ENCODE measurements at places on chromosomes 4 and X.

- DNase-seq = no peak
Observed at GRCh38 chrX:99371976-99372595, 1038.0 kb downstream of the PCDH19 start.

DNA sequence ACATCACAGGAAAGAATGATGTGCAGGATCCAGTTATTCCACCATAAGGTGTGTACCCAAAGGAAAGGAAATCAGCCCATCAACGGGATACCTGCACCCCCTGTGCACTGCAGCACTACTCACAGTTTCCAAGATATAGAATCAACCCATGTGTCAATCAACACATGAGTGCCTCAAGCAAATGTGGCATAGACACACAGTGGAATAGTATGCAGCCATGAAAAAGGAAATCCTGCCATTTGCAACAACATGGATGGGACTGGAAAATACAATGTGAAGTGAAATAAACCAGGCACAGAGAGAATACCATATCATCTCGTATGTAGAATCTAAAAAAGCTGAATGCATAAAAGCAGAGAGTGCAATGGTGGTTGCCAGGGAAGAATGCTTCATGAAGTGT is 53.3 kb downstream of the DHRSX start:
- no peak for DNase-seq

DNA sequence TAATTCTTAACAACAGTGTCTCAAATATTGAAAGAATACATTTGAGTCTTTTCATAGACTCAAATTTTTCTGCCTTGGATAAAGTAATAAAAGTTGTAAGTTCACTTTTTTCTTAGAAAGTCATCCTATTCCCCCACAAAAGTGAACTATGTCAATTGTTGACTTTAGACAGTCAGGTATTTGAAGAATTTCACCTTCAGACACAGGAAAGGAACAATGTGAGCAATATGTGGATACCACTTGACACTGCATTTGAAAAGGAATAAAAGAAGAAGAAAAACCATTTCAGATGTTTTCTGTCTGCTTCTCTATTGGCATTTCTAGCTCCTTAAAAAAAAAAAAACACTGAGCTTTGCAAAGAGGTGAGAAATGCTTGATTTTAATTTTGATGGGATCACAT is 1389.0 kb upstream of the IGFBP7 start:
- no peak for DNase-seq

- no peak for DNase-seq
Observed at GRCh38 chrX:110218591-110218990, 99.3 kb downstream of the AMMECR1 start.

- DNase-seq = no peak
Observed at GRCh38 chrX:13511944-13512330, 57.5 kb upstream of the EGFL6 start.

- no peak for DNase-seq
Observed at GRCh38 chrX:22300130-22300529, 27.4 kb downstream of the CBLL2 start.

GRCh38 chrX:104250470-104250869 is 4.3 kb downstream of the ESX1 start:
- DNase-seq = no peak

- DNase-seq = no peak
Observed at GRCh38 chr4:126396703-126397102, 1081.9 kb downstream of the FAT4 start.

DNA sequence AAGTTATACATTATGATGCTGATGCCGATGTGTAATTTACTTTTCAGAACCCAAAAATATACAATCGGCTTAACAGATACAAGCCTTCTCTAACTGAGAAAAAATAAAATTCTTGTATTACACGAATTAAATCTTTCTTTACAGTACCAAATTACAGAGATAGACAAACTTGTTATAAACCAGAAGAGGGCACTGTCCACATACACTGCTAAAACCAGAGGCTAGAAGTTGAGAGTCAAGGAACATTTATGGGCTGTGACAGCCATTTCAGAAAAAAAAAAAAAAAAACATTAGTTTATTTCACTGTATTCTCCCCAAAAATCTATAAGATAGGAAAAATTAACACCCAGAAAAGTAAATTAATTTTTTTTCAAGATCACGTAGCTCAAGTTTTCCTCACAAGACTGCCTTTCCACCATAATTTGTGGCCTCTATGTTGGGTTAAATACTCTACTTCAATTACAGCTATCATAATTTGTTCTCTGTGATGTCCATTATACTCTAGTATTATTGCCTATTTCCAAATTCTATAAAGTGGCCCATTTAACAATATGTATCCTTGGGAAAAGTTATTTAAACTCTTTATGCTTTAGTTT is 12.0 kb downstream of the EREG start:
- no peak for DNase-seq

DNA sequence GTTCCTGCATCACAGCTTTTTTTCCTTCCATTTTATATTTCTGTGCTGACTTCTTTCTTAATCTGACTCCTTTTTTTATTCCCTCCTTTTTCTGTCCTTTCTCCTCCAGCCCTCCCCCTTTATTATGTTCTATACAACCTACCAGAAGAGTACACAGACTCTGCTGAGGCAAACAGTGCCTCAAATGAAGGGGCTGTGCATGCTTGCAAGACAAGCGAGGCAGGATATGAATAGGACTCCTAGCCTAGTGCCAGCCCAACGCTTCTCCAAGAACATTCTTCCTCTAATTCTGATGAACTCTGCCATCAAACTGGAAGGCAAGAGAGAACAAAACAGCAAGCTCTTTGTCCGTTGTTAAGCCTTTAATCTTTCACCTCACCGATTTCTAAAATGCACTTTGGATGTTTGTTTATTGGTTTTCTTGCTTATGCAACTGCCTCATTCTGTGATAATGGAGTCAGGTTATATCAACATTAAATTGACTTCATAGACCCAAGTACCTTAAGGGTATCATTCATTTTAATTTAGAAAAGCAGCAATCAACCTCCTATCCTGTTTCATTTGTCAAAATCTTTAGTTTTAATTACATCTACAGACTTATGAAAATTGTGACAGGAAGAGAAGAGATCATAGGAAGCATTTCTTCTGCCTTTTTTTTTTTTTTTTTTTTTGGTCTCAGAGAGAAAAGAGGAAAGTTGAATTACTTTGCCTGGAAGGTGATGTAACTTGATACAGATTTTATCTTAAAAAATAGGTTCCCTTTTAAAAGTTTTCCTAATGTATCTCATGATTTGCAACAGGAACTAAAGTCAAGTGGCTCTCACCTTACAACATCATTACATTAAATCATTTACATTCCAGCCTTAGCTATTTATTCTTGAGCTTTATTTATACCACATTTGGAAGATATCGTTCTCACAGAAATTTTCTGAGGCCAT is 284.7 kb upstream of the FTHL17 start:
- no peak for DNase-seq

DNA sequence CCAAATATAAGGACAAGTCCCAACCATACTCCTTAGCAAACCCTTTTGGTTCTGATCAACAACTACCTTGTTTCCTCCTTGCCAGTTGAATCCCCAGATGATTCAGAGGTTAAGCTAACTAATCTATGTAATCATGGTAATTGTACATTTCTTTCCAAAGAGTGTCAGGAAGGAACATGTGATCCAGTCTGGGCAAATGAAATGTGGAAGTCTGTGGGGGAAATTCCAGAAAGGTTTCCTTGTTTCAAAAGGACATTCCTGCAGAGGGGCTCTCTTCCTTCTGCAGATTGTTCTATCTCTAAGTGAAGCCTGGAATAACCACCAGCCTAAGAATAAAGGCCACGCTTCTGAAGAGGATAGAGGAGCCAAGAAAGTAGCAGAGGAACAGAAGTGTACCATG is 7.0 kb downstream of the PRSS12 start:
- DNase-seq = no peak

DNA sequence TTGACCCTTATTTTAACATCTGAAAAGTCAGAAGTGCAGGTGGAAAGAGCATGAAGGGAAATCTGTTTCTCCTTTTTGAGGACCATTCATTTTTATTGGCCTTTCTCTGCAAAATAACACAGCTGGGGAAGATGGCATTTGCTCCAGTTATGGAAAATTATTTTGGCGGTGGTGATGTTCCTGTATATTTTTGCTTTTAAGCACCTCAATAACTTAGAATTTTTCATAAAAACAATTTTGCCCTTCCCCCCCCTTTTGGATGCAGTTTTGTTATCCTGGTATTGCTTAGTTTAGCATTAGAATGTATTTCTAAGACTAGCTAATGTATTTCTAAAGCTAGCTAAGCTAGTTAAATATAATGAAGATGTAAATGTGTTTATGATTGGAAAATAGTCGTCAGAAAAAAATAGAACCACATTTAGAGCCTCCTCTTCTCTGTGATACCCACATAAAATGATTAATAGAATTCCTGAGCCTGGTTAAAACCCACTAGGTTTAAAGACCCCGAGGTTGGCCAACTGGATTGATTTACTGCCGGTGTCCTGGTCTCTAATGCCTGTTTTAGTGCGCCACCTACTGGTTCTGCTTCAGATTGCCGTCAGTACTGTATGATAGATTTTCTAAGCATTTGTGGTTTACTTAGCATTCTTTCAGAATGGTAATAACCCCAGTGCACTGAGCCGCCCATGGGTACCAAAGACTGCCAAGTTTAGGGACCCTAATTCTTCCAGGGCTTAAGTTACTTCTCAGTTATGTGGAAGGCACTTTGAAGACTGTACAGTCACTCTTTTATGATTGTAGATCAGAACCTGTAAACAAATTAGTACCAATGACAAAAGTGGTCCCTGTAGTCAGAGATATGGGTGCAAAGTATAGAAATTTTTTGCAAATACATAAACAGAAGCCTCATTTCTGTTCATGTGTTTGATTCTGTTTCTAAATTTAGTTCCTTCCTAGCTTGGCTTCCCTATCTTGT is 11.4 kb downstream of the KLF3 start:
- DNase-seq = peak; percentile 72

- no peak for DNase-seq
Observed at GRCh38 chr4:183658362-183659028, 490 bp downstream of the RWDD4 start.

GRCh38 chr4:1347410-1347864 is 429 bp downstream of the UVSSA start:
- DNase-seq = no peak

- no peak for DNase-seq
Observed at GRCh38 chr4:141247430-141247780, 26.7 kb downstream of the ZNF330 start.

DNA sequence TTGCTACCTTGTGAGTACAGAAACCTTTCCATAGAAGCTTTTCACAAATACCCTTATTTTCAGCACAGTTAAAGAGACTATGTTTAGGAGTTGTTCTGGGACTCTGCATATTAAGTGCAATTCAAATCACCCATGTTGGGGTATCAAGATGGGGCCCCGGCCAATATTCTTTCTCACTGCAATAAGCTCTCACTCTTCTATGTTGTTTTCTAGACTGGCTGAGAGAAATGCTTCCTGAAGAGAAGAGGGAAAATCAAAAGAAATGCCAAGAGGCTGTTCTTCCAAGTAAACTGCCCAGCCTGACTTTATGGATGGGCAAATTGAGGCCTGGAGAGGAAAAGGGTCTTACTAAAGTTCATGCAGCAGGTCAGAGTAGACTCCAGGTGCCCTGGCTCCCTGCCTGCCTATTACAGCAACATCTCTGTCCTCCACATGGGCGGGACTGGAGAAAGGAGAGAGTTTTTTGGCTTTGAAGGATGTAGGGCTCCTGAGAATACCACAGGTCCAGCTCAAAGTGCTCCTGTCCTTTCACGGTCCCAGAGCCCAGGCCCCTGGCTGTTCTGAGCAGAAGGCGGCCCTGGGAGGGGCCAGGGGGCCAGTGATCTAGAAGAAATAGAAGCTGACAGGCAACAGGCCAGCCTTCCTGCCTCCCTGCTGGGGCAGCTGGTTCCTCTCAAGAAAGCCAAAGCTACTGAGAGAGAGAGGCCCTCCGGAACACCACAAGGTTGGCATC is 745 bp upstream of the IQSEC2 start:
- DNase-seq = no peak

GRCh38 chr4:45663003-45663402 is 460.9 kb downstream of the GABRG1 start:
- no peak for DNase-seq

DNA sequence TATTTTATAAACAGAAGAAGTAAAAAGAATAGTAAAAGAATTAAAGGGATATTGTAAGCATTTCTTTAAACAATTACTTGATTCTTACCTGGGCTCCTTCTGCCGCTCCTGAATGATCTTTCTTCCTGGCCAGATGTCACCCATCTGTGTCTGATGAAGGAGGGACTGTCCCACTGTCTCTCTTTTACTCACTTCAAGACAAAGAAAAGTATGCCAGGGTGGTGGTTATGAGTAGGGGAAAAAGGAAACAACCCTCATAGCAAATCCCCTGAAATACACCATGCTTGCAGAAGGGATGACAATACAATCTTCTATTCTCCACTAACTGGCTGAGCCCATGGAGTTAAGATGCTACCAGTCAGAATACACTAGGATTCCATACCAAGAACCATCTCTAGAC is 31.1 kb downstream of the SYTL4 start:
- DNase-seq = no peak

DNA sequence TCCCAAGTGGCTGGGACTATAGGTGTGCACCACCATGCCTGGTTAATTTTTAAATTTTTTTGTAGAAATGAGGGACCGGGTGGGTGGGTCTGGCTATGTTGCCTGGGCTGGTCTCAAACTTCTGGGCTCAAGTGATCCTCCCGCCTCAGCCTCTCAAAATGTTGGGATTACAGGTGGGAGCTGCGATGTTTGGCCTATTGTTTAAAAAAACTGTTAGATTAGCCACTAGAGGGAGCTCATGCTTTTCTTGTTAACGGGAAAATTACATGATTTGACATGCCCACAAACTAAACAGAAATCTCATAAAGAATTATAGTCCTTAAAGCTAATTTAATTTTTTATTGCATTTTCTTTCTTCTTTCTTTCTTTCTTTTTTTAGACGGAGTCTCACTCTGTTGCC is 5.0 kb upstream of the SDAD1 start:
- DNase-seq = no peak

DNA sequence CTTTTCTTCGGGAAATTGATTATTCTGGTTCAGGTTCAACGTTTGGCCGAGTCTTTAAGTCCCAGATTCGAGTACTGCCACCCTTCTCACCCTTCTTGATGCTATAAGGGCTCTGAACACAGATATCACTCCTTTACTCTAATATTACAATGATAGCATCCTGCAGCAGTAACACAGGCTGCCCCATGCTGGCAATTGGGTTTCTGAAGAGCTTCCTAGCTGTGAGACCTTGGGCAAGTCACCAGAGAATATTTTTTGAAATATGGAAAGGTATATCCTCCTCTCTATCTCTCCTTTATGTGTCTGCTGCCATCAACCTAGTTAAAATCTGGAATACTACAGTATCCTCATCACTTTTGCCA is 297 bp upstream of the MTMR8 start:
- DNase-seq = no peak

GRCh38 chr4:174120446-174121295 is 162.8 kb downstream of the FBXO8 start:
- no peak for DNase-seq
